ENCODE measurements at places on chromosomes 3 and 15. TPM values are rescaled to one million over a fixed set of nuclear protein-coding genes. Genes with fewer than 3 reads are reported as not detected.

The ROBO1 gene
- not detected for total RNA-seq

The THSD4 gene
- total RNA-seq, result not detected

DNA sequence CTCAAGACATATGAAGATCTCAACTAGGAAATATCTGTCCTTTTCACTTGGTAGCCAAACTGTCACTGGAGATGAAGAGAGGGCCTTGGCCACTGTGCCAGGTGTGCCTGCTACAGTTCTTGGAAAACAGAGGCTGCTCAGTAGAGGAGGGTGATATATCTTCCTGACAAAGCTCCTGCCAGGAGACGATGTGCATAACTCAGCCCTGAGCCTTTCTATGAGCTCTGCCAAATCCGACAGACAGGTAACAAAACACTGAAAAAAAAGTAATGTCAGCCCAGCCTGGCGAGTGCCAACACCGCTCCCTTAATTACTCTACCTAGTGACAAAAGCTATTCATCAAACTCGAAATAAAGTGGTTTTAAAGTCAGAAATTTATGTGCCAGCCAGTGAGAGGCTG lies 123.2 kb downstream of the MFSD1 start:
- H3K4me1 ChIP-seq, result peaks cover 4% of the 10 kb centered on the region
- no peak overlapping the region for H3K4me3 ChIP-seq

GRCh38 chr15:63763476-63764123 lies 70.1 kb downstream of the HERC1 start:
- no peak overlapping the region for H3K4me3 ChIP-seq
- no peaks in the 10 kb centered on the region for H3K36me3 ChIP-seq
- no peaks in the 10 kb centered on the region for H3K27me3 ChIP-seq
- DNase-seq, result no peak
